Left lung (tissue), 14 donors: ENCODE measurements at places on chromosomes 6 and 20. TPM values are rescaled to one million over a fixed set of nuclear protein-coding genes. Genes with fewer than 3 reads are reported as not detected.

Gene RREB1
- total RNA-seq, result 49.3 TPM

Gene PCSK2
- total RNA-seq, result 4.9 TPM

- DNase-seq, result peak; percentile 57
- no peaks in the 10 kb centered on the region for H3K36me3 ChIP-seq
- no peaks in the 10 kb centered on the region for H3K4me1 ChIP-seq
- H3K4me3 ChIP-seq, result no peak overlapping the region
These were observed 257.6 kb downstream of the LAMA2 start for GRCh38 chr6:129140526-129140925.

DNA sequence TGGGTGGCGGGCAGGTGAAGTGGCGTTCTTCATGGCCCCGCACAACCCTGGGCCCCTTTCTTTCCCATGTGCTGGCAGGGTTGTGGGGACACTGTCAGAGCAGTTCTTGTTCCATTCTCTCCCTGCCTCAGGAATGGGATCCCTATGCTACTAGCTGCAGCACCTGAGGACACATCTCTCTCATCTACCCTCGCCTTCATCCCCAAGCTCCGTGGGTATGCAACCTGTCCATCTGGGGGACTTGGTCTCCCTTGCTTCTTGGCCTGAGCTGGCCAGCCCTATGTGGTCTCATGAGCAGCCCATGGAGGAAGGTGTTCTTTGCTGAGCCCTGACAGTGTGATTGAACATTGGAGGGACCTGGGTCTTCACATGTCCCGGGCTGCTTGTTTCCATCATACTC lies 24.2 kb downstream of the CST9L start:
- H3K4me3 ChIP-seq, result no peak overlapping the region
- H3K4me1 ChIP-seq, result no peaks in the 10 kb centered on the region
- no peaks in the 10 kb centered on the region for H3K27me3 ChIP-seq
